ENCODE measurements at places on chromosomes 13 and 19.

GRCh38 chr13:81602241-81602640 is 1261.3 kb upstream of the SPRY2 start:
- no peak for DNase-seq

- DNase-seq: no peak
These were observed 33.2 kb upstream of the KATNAL1 start for GRCh38 chr13:30340331-30341250.

DNA sequence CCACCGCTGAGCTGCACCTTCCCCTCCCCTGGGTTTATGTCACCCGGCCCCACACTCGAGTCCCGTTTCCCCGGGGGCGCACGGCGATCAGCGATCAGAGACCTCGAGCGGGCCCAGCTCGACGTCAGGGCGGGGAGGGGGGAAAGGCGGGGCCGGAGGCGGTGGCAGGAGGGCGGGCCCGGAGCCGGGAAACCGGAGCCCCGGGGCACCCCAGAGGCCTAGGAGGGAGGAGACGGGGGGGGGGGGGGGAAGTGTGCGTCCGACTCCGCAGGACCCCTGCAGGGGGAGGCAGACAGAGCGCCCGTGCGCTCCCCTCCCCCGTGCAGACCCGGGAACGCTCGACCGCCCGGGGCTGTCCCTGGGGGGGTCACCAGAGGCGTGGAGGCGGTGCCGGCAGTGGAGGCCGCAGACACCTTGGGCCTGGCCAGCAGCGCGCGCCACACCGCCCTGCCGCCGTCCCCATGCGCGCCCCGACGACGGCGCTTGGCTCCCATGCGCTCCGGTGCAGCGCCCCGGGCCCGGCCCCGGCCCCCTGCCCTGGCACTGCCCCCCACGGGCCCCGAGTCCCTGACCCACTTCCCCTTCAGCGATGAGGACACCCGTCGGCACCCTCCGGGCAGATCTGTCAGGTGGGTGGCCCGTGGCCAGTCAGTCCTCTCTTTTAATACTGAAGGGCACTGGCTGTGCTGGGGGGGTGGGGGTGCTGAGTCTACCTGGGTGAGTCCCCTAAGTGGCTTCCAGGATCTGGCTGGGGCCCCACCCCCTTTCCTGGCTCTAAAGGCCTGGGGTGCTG is 11.8 kb downstream of the PDE4A start:
- no peak for DNase-seq

- DNase-seq: no peak
These were observed 13.2 kb upstream of the CREB3L3 start for GRCh38 chr19:4140237-4140711.

DNA sequence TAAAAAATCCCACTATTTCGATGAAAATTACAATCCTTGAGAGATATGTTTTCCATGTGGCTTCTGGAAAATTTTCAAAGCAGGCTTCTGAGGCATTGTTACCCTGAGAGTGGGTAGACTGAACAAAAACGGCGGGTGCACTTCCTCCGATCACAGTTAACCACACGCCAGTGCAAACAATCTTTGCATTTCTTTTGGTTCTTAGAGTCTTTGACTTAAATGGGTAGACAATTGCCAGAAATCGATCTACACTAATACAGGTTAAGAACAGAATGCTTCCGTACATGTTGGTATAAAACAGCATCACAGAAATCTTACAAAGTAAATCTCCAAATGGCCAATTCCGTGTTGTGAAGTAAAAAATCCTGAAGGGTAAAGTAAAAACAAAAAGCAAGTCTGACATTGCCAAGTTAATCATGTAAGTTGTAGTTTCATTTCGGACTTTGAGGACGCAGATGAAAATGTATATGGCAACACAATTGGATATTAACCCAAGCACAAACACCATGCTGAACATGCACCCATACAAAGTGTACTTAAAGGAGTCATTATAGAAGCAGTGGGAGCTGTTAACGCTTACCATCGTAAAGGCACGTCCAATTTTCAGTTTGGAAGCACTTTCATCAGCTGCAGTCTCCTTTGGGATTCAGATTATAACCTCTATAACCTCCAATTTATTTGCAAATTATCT is 927 bp downstream of the LPAR6 start:
- DNase-seq: no peak

GRCh38 chr19:43738780-43739211 is 16.0 kb downstream of the SMG9 start:
- no peak for DNase-seq

- no peak for DNase-seq
These were observed 1.5 kb downstream of the TCF3 start for GRCh38 chr19:1650650-1651567.

- DNase-seq: no peak
These were observed 122.8 kb downstream of the NUFIP1 start for GRCh38 chr13:44866411-44866911.

DNA sequence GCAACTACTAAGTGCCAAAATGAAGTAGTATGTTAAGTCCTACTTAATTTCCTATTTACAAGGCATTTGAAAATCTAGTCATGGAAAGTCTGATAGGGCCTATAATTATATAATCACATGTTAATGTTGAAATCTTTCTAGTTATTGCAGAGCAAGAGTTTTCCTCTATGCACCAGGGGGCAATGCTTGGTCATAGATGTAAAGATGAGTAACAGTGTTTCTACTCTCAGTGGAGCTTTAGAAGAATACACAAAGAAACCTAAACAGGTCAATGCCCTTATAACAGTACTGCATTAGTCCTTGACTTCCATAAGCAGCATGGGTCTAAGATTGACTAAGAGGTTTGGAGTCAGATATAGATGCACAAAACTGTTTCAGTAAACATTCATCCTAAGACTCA is 218.7 kb downstream of the KCTD12 start:
- DNase-seq: peak; percentile 18

GRCh38 chr19:28933039-28933438 is 279.9 kb downstream of the UQCRFS1 start:
- DNase-seq: no peak

DNA sequence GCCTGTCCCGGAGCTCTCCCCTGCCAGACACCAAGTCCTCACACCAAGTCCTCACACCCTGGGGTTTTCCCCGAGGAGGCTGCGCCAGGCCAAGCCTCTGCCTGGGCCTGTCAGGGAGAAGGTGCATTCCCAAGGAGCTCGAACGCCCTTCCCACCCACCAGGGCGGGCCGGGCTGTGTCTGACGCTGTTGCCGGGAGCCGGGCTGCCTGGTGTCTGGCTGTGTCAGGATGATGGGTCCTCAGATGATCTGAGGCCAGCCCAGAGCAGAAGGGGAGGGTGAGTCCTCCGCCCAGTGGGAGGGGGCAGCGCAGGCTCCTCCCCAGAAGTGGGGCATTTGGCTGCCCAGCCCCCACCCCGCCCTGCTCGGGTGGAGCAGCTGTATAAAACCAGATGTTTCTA is 2.3 kb upstream of the HAS1 start:
- DNase-seq: peak; percentile 90

- DNase-seq: no peak
These were observed 20.3 kb downstream of the ATP11A start for GRCh38 chr13:112709825-112710783.

DNA sequence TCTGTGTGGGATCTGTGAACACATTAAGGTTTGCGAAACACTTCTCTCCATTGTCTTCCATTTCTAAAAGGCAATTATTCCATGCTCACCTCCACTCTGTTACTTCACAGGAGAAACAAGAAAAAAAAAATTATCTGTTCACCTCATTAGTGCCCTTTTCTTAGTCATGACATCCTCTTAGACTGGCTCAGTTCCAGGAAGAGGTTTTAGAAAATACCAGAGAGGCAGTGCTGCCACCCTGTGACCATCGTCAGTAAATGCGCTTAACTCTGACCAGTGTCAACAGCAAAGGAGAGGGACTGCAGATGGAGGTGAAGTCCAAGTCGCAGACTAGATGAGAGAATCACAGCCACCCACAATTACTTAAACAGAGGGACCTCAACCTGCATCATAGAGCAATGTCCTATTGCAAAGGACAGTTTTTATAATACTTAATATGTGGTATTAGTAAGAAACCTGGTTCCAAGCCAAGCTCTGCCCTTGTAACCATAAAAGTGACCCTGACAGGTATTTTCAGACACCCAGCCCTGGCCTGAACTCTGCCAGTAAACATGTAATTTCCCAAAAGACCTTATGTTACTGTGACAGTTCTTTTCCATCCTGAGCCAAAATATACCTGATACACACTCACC is 19.4 kb downstream of the CEACAM21 start:
- DNase-seq: peak; percentile 51

DNA sequence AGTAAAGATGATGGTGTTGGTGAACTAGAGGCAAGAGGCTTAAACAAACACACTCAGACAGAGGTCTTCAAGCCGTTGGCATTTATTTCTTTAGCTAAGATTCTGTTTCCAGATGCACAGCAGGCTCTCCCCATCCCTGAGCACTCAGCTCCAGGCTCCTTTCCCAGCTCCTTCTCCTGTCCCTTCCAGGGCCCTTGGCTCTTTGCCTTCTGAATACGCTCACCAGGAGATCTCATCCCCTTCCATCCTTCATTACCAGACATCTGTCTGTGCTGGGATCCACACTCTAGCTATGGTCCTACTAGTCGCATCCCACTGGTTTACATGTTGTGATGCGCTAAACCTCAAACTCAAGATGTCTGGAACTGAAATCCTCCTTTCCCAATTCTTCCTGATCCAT is 25.3 kb upstream of the DOCK9 start:
- no peak for DNase-seq

DNA sequence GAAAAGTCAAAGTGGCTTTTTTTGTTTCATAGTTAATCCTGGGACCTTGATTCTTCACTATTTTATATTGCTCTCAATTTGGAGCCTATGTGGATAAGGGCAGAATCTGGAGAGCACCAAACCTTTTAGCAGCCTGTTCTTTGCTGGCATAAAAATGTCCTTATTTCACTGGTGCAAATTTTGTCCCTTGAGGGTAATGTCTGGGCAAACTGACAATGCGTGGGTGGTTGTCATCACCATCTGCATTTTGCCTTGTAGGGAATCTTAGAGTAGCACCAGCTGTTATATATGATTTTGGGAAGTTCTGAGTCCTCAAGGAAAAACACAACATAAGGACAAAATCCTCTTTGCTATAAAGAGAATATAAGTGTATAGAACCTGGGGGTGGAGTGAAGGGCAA is 336.9 kb upstream of the HTR2A start:
- no peak for DNase-seq

GRCh38 chr19:48287748-48288147 is 17.9 kb downstream of the ZNF114 start:
- no peak for DNase-seq

DNA sequence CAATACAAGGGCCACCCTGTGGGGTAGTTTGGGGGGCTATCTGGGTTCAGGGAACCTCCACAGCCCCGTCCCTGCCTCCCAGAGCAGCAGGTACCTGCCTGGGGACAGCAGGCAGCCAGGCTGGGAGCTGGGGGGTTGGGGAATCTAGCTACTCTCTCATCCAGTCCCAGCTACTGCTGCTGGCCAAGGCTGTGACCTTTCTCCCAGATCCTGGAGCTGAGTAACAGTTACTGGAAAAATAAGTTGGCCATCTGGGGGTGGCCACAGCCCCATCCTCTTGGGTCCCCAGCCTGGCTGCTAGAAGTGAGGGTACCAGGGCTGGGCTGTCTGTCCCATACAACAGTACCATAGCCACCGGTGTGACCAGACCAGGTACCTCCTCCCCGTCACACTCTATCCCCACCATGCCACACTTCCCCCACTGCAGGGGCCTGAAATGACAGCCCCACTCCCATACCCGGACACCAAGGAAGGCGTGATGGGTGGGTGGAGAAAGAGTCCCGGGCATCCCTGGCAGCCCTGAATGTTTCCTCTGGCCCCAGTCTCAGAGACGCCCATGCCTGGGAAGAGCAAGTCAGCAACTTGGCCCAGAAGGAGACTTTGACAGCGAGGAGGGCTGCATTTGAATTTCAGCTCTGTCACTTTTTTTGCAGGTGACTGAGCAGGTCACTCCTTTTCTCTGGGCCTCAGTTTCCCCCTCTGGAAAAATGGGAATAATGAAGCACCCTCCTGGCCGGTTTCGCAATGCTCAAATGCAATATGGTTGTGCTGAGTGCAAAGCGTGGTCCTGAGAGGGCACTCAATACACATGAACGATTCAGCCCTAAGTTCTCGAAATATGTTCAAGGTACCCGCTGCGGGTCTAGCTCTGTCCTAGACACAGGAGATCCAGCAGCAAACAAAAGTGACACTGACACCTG is 30.7 kb upstream of the NFIC start:
- no peak for DNase-seq

GRCh38 chr13:21661097-21661909 is 9.6 kb upstream of the FGF9 start:
- DNase-seq: no peak

GRCh38 chr13:50387051-50387581 is 371.9 kb downstream of the KCNRG start:
- DNase-seq: no peak

DNA sequence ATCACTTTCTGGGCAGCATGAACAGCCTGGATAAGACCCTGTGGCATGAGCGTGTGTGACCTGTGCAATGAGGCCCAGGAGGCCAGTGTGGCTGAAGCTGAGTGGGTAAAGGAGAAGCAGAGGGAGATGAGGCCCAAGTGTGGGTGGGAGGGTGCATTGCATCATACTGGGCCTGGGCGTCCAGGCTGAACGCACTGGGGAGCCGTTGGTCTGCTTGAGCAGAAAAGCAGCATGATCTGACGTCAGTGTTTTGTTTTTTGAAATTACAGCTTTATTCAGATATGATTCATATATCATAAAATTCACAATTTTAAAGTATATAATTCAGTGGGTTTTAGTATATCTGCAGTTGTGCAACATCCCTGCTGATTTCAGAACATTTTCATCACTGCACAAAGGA is 409.7 kb downstream of the HS6ST3 start:
- no peak for DNase-seq

DNA sequence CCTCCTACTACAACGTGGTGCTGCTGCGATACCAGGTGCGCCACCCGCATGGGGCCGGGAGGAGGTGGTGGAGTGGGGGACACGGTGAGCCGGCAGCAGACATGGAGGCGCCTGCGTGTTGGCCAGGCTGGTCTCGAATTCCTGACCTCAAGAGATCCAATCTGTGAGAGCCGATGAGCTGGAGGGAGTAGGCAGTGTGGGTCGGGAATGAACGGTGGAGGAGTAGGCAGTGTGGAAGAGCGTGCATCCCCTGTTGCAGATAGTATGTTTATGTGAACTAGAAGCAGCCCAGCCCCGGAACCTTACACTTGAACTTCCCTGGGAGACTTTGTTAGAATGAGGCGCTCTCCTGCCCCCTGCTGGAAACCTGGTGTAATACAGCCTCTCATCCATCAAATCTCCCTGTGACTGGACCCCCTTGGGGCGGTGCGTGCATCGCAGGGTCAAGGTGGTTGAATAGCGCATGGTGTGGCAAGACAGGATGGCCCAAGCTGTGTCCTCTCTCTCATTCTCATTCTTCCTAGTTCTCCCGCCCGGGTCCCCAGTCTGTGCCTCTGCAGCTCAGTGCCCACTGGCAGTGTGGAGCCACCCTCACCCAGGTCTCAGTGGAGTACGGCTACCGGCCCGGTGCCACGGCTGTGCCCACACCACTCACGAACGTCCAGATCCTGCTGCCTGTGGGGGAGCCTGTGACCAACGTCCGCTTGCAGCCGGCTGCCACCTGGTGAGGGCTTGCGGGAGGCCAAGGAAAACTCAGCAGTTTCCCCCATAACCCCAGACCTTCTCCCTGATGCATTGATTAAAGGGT is 10.5 kb upstream of the B3GNT3 start:
- DNase-seq: no peak

Measured in retinal pigment epithelial cell (primary cell).